ENCODE measurements at places on chromosomes 1 and 21.

- DNase-seq: no peak
Observed at GRCh38 chr1:154155251-154155650, 378 bp upstream of the NUP210L start.

- no peak for DNase-seq
Observed at GRCh38 chr21:38269576-38269936, 12.8 kb downstream of the KCNJ15 start.

GRCh38 chr1:184199438-184200085 lies 148.0 kb downstream of the TSEN15 start:
- no peak for DNase-seq

GRCh38 chr21:31573217-31573616 lies 86.3 kb upstream of the SOD1 start:
- no peak for DNase-seq

- no peak for DNase-seq
Observed at GRCh38 chr21:44511219-44511937, 28.6 kb downstream of the KRTAP10-1 start.

DNA sequence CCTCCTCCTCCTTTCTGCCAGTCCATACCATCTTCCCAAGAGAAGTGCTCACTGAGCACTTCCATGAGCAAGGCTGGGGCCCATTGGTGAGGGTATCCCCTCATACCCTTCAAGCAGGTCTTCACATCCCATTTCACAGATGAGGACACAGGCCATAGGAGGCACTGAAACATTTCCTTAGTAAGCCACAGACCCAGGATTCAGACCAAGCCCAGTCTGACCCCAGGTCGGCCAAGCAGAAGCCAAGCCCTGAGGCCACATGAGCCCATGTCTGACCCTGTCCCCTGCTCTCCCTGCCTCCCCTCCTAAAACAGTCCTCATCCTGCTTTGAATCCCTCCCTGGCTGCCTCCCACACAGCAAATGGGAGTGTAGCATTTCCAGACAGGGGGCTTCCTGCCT lies 146.2 kb downstream of the ZSCAN20 start:
- DNase-seq: no peak

DNA sequence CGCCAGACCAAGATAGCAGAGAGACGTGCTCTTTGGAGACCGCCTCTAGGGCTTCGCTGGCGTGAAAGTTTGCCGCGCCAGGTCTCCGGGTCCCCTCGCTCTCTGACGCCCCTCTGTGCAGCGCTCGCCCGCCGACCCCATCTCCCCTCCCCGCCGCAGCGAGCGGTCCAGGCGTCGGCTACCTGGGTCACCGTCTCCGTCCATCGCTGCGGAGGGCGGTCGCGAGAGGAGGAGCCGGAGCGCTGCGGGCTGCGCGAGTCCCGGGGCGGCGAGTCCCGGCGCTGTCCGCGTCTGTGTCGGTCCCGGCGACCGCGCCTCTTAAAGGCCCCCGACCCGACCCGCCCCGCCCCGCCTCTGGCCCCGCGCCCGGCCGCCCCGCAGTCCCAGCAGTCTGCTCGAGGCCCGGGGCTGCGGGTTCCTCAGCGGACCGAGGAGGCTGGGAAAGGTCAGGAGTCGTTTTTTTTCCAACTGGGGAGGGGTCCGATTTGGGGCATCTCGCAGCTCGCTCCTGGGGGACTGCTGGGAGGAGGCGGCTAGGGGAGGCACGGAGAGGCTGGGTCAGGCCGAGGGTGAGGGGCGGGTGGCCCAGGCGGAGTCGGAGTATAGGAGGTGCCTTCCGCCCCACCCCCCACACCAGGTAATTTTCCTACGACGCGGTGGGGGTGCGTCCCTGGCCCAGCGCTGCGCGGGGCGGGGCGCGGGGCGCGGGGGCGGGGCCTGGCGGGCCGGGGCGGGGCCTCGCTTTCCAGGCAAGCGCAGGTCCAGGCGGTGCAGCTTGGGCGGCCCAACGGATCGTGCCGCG lies at the start of the genes FBXO2 and FBXO44:
FBXO2 (minus strand) TSS at position 293 of the 802 bp plus-strand sequence; CDS start at position 204, 89 bp downstream.
FBXO44 (plus strand) TSS at position 741 of the 802 bp plus-strand sequence. CDS start 959 bp downstream, outside the sequence.
- DNase-seq: no peak

GRCh38 chr1:86105533-86105866 lies 51.1 kb downstream of the COL24A1 start:
- no peak for DNase-seq

GRCh38 chr1:165633614-165634013 lies 2.6 kb downstream of the MGST3 start:
- DNase-seq: no peak

GRCh38 chr1:156463874-156464273 lies 36.7 kb downstream of the MEF2D start:
- no peak for DNase-seq

DNA sequence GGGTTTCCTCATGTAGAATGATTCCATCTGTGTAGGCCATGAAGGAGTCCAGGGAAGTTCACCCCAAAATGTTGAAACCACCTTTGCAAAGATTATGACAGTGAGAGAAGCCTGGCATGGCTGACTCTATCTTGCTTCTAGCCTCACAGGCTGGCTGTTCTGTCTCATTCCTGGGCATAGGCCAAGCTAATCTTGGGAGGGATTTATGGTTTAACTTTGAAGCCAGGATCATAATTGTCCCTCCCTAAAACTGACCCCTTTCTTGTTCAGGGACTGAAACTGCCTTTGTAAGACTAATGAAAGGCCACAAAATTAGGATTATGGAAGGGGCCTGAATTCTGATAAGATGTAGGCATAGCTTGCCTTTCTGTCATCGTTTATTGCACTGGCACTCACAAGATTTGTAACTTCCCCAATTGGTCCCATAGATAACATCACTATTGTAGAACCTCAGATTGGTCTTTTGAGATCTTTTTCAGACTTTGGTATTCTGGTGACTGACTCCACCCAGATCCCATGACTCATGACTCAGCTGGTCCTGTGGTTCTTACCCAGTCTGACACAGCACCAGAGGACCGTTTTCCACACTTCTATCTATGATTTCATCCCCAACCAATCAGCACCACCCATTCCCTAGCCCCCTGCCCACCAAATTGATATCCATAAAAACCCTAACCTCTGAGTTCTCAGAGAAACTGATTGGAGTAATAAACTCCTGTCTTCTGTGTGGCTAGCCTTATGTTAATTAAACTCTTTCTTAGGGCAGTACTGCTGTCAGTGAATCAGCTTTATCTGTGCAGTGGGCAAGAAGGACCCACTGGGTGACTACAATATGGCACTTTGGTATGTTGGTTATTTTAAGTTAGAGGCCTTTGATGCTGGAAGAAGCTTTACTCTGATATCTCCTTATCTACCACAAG lies 13.6 kb upstream of the LAMTOR5 start:
- DNase-seq: no peak

DNA sequence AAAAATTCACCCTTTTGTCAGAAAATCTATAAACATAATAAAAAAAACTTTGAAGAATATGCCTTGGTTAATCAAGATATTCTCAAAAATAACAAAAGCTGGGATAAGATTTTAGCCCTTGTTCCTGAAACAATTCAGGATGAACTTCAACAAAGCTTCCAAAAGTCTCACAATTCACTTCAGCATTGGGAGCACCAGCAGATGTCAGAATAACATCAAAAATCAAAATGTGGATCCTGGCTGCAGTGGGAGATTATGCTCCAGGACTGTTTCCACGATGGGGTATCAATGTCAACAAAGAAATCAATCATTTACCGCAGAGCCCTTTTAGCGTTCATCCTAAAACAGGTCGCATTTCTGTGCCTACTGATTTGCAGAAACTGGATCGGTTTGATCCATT lies 35.2 kb downstream of the ZNF670 start:
- DNase-seq: no peak

DNA sequence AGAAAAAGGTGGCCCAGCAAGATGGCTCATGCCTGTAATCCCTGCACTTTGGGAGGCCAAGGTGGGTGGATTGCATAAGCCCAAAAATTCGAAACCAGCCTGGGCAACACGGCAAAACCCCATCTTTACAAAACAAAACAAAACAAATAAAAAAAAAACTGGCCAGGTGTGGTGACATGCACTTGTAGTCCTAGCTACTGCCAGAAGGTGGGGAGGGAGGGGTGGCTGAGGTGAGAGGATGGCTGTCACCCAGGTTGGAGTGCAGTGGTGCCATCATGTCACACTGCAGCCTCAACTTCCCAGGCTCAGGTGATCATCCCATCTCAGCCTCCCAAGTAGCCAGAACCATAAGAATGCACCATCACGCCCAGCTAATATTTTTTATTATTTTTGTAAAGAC lies 22.8 kb downstream of the RERE start:
- no peak for DNase-seq

DNA sequence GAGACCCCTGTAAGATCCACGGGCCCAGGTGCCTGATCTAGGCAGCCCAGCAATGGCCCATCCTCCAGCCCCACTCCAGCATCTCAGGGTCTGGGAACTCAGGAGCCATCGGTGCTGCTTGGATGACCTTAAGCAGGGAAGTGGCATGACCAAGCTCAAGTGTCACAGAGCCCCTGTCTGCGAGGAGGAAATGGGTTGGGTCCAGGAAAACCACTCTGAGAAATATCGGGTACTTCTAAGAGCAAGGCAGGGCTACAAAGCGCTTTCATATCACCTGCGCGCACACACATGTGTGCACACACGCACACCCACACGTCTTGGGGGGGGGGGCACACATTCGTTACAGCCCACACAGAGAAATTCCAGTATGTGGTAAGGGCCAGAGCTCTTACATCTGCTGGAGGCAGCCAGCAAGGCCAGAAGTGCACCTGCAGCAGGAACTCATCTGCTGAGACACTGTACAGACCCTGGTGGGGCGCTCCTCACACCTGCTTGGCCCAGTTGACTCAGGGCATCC lies 32.6 kb upstream of the SPOCD1 start:
- no peak for DNase-seq

DNA sequence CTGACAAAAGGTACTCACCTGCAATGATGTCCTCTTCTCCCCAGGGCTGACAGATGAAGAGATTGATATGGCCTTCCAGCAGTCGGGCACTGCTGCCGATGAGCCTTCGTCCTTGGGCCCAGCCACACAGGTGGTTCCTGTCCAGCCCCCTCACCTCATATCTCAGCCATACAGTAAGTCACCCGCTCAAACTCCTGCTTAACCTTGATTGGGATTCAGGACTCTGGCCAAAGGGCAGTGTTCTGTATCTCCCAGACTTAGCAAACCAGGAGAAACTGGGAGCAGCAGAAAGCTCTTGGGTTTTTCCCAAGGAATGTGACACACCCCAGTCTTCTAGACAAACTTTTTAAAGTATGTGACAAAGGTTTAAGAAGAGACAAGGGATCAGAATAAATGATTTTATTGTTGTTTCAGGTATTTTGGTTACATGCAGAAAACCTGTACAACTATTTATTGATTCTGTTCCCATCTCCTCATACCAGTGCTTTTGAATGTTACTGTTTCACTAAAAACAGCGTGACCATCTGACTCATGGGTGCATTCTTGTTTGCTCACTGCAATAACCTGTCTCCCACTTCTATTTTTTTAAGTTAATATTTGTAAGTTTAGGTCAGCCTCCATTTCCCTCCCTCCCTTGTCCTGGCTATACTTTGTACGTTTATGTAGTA lies 124.6 kb downstream of the PEX14 start:
- no peak for DNase-seq

DNA sequence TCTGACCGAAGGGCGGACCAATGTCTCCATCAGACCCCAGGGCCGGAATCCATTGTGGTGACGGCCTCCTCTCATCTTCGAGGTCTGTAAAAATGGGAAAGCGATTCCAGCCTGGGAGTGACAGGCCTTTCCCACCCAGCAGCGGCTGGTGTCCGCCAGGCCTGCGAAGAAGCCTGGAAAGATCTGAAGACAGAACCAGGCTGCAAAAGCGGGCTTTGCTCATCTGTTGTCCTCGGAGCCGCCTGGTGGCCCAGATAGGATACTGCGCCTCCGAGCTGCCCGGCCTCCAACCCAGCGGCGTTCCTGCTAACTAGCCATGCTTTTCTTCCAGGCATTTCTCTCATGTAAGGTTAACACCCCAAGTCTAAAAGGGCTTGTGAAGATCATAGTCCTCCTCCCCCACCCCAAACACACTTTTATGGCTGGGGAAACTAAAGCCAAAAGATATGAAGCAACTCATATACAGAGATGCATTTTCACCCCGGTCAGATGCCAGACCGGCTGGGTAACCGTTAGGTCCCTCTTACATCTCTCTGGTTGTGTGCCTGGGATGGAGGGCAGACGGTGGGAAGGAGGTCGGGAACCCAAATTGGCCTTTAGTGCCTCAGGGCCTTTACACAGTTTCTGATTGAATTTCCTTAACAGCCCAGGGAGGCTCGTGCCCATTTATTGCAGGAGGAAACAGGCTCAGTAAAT lies 1.9 kb upstream of the DHRS3 start:
- no peak for DNase-seq

DNA sequence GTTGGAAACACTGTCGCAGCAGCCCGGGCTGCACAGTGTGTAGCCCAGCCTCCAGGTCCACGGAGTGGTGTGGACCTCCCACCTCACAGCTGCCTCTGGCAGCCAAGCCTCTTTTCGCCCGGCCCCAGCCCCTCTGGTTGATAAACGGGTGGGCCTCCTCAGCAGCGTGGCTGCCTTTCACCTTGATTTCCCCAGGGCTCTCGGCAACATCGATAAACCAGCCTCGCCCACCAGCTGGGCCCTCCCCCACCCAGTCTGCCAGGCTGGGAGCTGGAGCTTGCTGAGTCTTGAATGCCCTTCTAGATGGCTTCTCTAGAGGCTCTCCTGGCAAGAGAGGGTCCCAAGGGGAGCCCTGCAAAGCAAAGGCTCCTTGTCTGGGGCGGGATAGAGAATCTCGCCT lies 31.0 kb upstream of the LHX4 start:
- DNase-seq: no peak

GRCh38 chr21:30719401-30719800 lies 824 bp upstream of the KRTAP21-3 start:
- no peak for DNase-seq

DNA sequence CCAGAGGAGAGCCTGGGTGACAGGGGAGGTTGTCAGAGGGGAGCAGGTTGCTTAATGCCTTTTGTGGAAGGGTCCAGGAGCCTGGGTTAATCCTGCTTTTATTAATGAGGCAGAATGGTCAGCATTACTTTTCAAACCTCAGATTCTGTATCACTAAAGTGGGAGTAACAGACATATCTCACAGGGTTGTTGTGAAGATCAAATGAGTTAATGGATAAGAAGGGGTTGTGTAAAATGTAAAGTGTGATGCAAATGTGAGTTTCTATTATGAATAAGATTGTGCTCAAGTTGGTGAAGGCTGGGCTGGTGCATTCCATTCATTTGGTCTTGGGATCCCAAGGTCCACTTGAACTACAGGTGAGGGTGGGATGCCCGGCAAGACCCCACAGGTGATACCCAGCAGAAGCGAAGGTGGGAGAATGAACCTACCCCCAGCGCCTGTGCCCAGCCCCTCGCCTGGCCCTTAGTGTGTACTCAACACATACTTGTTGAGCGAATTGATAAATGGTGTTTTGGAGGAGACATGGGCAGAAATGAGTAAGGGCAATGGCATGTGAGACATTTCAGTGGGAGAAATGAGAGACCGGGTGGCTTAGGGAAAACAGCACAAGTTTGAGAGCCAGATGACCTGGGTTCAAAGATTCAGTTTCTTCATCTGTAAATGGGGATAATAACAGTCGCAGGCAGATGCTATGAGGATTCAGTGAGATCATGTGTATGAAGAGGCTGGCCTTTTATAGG lies 6.2 kb downstream of the SLC26A9 start:
- no peak for DNase-seq

GRCh38 chr1:17558541-17558940 lies 19.0 kb downstream of the ARHGEF10L start:
- no peak for DNase-seq

Data from NCI-H1436 treated with DMSO at 0.1 percent for 48 hours (cell line).